ENCODE measurements at places on chromosomes 6 and 20.

DNA sequence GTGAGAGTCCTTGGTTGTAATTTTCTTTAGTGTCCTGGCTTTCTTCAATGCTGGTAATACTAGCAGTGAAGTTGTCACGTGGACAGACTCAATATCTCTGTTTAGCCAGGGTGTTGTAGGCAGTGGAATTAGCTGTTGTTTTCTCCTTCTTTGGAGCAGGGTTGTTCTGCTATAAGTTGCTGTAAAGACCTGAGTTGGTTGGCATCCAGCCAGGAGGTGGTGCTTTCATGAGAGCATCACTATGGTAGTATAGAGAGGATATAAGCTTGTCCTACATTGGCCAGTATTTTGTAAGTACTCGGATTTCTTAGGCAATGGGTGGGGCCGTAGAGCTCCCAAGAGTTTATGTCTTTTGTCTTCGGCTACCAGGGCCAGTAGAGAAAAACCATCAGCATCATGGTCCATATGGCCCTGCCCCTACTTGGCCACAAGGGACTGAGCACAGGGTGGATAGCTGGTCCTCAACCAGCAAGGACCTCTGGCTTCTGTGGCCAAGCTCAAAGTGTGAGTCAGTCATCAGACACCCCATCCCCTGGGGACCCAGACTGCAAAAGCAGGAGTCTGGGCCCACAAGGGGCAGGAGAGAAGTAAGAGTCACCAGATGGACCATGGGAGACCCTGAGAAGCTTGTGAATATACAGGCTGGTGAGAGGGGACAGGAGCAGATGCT is 127.9 kb upstream of the NXT1 start:
- no peak for DNase-seq

DNA sequence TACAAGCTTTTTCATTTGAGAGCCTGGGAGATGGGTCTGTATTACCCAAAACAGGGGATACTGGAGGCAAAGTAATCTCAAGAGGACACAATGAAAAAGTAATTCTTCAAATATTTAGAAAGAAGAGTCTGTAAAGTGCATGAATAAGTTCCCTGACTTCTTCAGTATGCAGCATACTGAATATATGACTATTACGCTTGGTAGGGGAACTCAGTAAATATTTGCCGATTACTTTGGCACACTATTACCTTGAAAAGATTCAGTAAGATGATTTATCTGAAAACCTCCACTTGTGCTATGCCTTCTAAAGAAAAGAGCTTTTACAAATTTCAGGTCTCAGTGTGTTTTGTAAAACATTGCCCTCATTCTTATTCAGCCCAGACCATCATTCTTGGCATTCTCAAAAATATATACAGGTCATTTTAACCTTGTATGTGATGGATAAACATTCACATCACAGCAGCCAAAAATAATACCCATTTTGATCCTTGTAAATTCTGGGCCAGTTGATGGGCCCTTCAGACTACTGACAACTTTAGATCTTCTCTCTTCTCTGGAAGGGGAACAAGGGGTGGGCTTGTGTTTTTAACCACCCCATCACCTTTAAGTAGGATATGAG is 125.9 kb downstream of the EDN1 start:
- no peak for DNase-seq

GRCh38 chr20:24753130-24753529 is 195.9 kb upstream of the CST7 start:
- no peak for DNase-seq

GRCh38 chr20:11978496-11978895 is 60.8 kb downstream of the BTBD3 start:
- DNase-seq: no peak

DNA sequence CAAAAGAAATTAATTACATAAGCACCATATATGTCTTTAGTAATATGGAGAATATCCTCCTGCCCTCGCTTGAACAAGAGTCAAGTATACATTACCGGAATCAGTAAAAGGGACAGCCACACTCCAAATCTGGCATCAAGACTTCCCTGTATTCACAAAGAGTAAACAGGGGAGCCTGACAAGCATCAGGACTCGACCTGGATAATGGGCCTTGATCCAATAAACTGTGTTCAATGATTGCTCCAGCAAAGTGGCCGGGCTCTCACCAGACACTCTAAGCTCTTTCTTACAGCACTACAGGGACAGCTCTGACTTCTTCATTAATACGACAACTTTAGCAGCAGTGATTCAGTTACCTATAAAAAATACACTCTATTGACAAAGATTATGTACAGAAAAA is 307.9 kb upstream of the POU3F2 start:
- DNase-seq: no peak

- DNase-seq: no peak
These were observed 939.5 kb downstream of the EPHA7 start for GRCh38 chr6:92479831-92480230.

DNA sequence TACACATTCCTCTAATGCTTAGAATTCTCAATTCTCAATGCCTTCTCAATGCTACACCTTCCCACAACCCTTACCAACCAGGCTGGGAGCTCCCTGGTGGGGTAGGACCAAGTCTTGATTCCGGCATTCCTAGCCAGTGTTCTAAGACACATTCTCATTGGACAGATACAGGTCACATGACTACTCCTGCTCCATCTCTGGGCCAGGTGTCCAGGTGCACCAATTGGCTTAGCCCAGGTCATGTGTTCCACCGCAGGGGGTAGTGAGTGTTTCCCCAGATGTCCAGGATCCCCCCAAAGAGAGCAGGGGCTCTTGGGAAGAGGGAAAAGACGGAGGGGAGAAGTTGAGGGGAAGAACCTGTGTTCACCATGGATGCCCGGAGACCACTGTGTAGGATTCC is 58.7 kb upstream of the MLN start:
- no peak for DNase-seq

DNA sequence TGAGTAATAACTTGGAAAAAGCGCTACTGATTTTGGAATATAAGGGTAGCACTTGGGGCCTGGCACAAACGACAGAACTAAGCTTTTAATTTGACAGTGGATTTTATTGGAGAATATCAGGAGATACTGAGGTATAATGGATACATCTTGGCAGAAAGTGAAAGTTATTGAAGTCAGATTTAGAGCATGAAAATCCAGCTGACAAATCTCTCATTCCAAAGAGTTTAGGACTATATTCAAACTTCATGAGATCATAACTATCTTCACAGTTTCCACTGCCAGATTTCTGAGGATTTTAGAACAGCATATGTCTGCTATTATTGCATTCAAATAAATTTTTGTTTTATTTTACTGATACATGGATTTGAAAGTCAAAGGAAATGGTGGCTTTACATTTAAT is 132.3 kb upstream of the THEMIS start:
- DNase-seq: no peak

GRCh38 chr20:51661609-51662178 is 106.5 kb downstream of the ATP9A start:
- no peak for DNase-seq

- no peak for DNase-seq
These were observed 160.1 kb upstream of the PMEPA1 start for GRCh38 chr20:57869951-57870315.

GRCh38 chr6:105805501-105806023 is 280.6 kb upstream of the PRDM1 start:
- DNase-seq: no peak

GRCh38 chr6:162258647-162259046 is 468.9 kb downstream of the PRKN start:
- no peak for DNase-seq

- DNase-seq: no peak
These were observed 318.5 kb upstream of the JARID2 start for GRCh38 chr6:14927398-14927797.

DNA sequence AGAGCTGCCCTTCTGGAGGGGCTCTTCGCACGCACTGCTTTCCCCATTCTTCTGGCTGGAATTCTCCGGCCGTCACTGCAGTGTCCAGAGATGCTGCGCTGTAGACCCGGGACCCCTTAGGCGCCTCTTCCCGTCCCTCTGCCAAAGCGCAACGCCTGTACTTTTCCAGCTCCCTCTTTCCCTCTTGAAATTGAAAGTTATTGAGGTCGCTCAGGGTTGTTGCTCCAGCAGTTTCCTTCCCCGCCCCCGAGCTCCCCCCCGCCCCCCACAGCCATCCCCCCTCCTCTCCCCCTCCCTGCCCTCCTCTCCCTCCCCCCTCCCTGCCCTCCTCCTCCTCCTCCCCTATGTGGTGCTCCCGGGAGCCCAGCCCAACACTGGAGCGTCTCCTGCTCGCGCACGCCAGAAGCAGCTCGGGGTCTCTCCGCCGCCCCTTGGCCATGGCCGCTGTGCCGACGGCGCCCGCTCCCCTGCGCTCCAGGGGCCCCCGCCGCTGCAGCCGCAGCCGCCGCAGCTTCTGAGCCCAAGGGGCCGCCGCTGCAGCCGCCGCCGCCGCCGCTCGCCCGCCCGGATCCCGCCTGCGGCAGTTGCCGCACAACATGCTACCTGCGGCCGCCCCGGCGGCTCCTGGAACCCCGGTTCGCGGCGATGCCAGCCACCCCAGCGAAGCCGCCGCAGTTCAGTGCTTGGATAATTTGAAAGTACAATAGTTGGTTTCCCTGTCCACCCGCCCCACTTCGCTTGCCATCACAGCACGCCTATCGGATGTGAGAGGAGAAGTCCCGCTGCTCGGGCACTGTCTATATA is at the start of gene RSPO3:
TSS of gene RSPO3 (plus strand) at position 374 of the 804 bp plus-strand sequence. CDS start 522 bp downstream, outside the sequence.
- DNase-seq: peak; percentile 84

- DNase-seq: peak; percentile 63
These were observed 5.8 kb upstream of the KIAA0408 start for GRCh38 chr6:127464881-127465459.

DNA sequence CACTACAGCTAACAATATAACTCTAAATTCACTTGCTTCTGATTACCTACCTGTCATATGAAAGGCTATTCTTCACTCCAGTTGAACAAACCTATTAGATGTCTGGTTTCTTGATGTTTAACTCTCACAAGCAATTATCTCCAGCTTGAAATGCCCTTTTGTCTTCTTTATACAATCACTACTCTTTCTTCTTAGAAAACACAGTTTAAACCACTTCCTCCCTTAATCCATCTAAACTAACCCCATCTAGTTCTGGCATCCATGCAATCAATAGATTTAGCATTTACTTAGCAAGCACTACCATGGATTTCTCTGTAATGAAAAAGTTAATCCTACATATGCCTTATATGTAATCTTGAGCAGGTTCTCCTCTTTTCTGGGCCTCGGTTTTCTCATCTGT is 127.3 kb downstream of the ATXN1 start:
- DNase-seq: no peak

GRCh38 chr6:17865798-17866725 is 121.4 kb downstream of the KIF13A start:
- DNase-seq: peak; percentile 46

- no peak for DNase-seq
These were observed 118.2 kb downstream of the CD164 start for GRCh38 chr6:109263873-109264700.

GRCh38 chr6:64733433-64733832 is 973.6 kb downstream of the EYS start:
- DNase-seq: no peak

- peak; percentile 53 for DNase-seq
These were observed 8.2 kb upstream of the VEGFA start for GRCh38 chr6:43761666-43762409.

GRCh38 chr6:145540741-145541140 is 194.6 kb downstream of the EPM2A start:
- DNase-seq: no peak

- no peak for DNase-seq
These were observed 116.9 kb downstream of the GMPR start for GRCh38 chr6:16355238-16355637.

- DNase-seq: no peak
These were observed 56.1 kb downstream of the GNAS-AS1 start for GRCh38 chr20:58794510-58795180.

- no peak for DNase-seq
These were observed 116.6 kb downstream of the PTPRK start for GRCh38 chr6:128403618-128404444.

GRCh38 chr20:57509665-57510237 is 15.2 kb downstream of the CTCFL start:
- DNase-seq: no peak

DNA sequence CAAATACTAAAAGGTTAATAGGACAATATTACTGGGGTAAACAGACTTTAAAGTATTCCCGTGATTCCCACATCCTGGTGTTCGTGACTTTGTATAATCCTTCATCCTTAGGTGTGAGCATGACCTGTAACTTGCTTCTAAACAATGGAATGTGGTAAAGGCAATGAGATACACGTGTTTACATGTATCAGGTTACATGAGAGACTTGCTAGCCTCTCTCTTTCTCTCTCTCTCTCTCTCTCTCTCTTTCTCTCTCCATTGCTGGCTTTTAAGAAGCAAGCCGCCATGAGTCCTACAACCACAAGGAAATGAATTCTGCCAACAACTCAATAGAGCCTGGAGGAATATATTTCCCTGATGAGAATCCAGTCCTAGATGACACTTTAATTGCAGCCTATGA is 83.9 kb upstream of the LGSN start:
- DNase-seq: no peak
